ENCODE measurements at places on chromosomes 3 and 15.

GRCh38 chr15:90421527-90421926 lies 33.5 kb downstream of the IQGAP1 start:
- no peak for DNase-seq

GRCh38 chr3:87298111-87298718 lies 21.8 kb upstream of the POU1F1 start:
- DNase-seq = no peak

DNA sequence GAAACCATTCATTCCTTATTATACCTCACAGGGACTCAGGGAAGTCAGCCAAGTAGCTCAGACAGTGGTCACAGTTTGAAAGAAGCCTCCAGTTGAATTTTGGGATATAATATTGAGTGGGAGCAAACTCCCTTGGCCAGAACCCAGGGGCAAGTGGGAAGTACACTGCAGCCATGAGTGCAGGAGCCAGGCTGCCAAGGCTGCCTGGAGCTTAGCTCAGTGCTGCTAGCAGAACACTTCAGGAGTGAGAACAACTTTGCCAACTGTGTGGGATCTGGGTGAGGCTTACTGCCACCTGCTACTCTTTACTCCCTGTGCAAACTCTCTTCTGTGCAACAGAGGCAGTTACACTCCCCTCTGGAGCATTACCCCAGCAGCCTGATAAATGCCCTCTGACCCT lies 4.6 kb downstream of the OR5K3 start:
- DNase-seq = no peak

DNA sequence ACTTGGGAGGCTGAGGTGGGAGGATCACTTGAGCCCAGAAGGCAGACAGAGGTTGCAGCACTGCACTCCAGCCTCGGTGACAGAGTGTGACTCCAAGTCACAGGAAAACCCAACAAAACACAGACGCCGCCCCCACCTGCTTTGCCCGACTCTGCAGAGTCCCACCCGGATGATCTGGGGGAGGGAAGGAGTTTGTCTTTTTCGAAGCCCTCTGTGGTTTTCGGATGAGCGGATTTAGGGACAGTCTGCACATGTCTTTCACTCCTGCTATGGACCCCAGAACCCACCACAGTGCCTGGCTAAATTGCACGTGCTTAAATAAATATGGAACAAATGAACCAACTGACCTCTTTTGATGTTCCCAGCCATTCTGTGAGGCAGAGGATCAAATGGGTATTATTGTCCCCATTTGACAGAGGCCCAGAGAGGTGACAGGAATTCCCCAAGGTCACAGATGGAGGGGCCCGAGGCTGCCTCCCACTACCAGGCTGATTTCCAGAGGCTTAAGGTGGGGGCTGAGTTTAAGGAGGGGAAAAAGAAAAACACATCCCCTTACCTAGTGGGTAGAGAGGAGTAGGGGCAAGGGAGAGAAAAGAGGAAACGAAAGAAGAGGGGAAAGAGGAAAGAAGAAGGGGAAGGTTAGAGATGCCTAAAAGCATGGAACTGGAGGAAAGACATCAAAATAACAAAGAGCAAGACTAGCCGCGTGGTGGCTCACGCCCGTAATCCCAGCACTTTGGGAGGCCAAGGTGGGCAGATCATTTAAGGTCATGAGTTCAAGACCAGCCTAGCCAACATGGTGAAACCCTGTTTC lies 59.4 kb upstream of the TFRC start:
- DNase-seq = no peak

GRCh38 chr3:28139967-28140634 lies 101.3 kb upstream of the CMC1 start:
- DNase-seq = no peak

- no peak for DNase-seq
Observed at GRCh38 chr15:38782156-38782555, 217.5 kb upstream of the RASGRP1 start.

- DNase-seq = no peak
Observed at GRCh38 chr15:43299411-43299810, 31.0 kb downstream of the LCMT2 start.

DNA sequence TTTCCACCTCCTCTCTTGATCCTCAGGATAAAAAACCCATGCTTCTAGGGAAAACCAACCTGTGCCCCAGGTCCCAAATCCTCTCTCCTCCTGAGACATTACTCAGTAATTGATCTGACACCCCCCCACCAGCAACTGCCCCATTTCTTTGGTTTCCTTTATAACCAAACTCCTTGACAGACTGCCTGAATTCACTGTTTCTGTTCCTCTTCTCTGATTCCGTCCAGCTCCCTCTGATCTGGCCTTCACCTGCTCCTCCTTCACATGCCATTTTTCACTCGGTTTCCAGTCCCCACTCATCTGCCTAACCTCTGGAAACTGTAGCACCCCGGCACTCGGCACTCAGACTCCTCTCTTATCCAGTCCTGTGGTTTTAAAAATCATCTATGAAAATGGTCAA lies 2.1 kb downstream of the CCDC51 start:
- no peak for DNase-seq

DNA sequence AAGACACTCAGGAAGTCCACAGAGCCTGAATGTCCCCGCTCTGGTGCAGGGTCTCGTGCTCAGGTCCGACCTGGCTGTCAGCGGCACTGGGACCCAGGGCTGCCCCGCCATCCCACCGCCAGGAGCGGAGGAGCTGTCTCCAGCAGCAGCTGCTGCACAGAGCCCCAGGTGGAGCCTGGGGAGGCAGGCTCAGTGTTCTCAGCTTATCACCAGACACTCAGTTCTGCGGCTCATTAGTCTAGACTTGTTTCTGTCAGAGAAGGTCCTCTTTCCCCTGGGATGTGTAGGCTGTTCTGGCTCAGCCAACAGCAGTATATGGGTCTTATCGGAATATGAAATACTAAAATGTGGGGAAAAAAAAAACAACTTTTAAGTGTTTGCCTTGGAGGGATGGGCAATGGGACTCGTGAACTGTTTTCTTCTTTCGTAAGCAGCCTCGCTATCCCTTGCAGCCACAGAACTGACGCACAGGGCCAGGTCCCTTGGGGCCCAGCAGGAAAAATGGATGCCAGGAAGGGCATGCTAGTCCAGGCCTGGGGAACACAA lies 75.9 kb downstream of the KLF13 start:
- DNase-seq = no peak

Data from stimulated activated CD8-positive, alpha-beta memory T cell treated with anti-CD3 and anti-CD28 coated beads, Interleukin-12 subunit alpha, Interleukin-12 subunit beta, amount 100 ng/mL, for 4 hours (primary cell).